WTC11 (cell line): ENCODE measurements at places on chromosomes 3 and 15. TPM values are rescaled to one million over a fixed set of nuclear protein-coding genes. Genes with fewer than 3 reads are reported as not detected.

The GPR87 gene
- 0.16 TPM in 1 of 3 replicates, not detected in the others for total RNA-seq

The CD86 gene
- 0.25 to 0.61 TPM (median 0.30 TPM) in 3 replicates for total RNA-seq

The FBN1 gene
- 3.3 to 5.2 TPM (median 3.7 TPM) in 3 replicates for total RNA-seq

The VPS13C gene
- total RNA-seq: 20.9 to 23.5 TPM (median 21.6 TPM) in 3 replicates

The DUOXA1 gene
- total RNA-seq: 0.09 to 0.62 TPM (median 0.50 TPM) in 3 replicates

The ASB14 gene
- not detected in 3 replicates for total RNA-seq

The CASR gene
- total RNA-seq: 0.16 to 0.24 TPM (median 0.21 TPM) in 3 replicates

The LOXL1 gene
- total RNA-seq: 10.6 to 14.4 TPM (median 12.3 TPM) in 3 replicates

The PFKFB4 gene
- total RNA-seq: 18.0 to 26.8 TPM (median 26.7 TPM) in 3 replicates

The RAB5A gene
- 81.8 to 97.1 TPM (median 84.8 TPM) in 3 replicates for total RNA-seq

The DAZL gene
- 3.3 to 4.3 TPM (median 3.9 TPM) in 3 replicates for total RNA-seq

The PRR20G gene
- total RNA-seq: 0.18 TPM in 1 of 3 replicates, not detected in the others

The STARD5 gene
- 6.3 to 7.2 TPM (median 6.8 TPM) in 3 replicates for total RNA-seq

The CCR8 gene
- 0.33 TPM in 1 of 3 replicates, not detected in the others for total RNA-seq

- no peak for DNase-seq
- no peak overlapping the region for H3K27ac ChIP-seq
- H3K36me3 ChIP-seq: no peaks in the 10 kb centered on the region
- no peaks in the 10 kb centered on the region for H3K27me3 ChIP-seq
- H3K4me3 ChIP-seq: no peak overlapping the region
- H3K4me1 ChIP-seq: peaks cover 6% of the 10 kb centered on the region; the same call in 1 of the 2 replicates
Measured at GRCh38 chr3:34727700-34728099, 911.6 kb upstream of the ARPP21 start.

GRCh38 chr15:43748376-43748775 is 2.1 kb downstream of the PDIA3 start:
- peaks cover 27% of the 10 kb centered on the region for H3K36me3 ChIP-seq
- H3K4me1 ChIP-seq: peaks cover 33% of the 10 kb centered on the region
- no peaks in the 10 kb centered on the region for H3K27me3 ChIP-seq
- no peak for DNase-seq
- H3K4me3 ChIP-seq: peak overlapping the region; percentile 96

DNA sequence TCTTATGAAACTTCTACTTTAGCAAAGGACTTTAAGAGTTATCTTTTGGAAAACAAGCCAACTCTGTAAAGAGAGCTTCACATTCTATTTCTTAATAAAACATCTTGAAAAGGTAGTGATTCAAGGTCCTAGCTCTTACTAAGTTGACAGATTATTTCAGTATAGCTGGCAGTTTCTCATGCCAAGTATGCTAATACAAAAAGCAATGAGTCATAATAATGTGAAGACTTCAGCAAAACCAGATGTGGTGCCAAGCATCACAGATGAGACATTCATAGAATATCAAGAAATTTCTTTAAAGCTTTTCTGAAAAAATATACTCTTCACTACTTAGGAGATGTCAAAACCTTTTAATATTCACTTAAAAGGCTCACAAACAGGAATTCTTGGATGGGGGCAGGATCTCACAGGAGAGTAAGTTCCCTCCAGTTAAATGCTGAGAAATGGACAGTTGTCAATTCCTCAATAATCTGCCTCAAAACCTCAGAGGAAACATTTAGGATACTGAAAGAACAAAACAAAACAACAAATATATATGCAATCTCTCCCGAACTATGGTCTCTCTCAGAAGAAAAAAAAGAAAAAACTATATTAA is 45.6 kb downstream of the DCBLD2 start:
- no peaks in the 10 kb centered on the region; the same call in 1 of the 2 replicates for H3K27me3 ChIP-seq
- peaks cover 7% of the 10 kb centered on the region for H3K4me1 ChIP-seq
- H3K36me3 ChIP-seq: peaks cover 45% of the 10 kb centered on the region
- DNase-seq: no peak

DNA sequence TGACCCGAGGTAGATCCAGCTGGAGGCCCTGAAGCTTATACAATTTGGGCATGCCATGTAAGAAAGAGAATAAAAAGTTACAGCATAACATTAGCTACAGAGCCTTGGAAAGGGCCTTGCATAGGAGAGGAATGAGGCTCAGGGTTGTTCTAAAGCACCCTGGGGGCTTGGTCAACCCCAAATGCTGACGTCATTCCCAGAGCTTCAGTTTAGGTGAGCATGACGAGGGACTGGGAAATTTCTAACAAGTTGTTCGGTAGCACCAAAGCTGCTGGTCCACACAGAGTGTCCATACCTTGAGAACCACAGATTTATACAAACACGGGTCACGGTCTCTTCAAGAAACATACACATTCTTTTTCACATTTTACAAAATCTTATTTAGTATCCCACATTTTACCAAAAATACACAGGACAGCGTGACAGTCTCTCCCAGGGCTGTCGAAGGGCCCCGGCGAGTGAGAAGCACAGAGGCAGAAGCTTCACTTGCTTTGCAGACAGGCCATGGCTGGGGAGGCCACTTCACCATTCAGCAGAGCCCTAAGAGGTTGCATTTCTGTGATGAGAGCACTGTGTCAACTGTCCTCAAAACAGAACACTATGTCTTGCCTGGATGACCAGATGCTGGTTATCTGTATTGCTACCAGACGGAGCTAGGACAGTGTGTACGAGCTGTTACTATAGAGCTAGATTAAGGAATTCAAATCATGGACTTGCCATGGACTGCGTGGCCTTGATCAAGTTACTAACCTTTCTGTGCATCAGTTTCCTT is 68.2 kb upstream of the ARRDC4 start:
- no peak overlapping the region for H3K4me3 ChIP-seq
- no peak for DNase-seq
- H3K27ac ChIP-seq: no peak overlapping the region
- no peaks in the 10 kb centered on the region for H3K36me3 ChIP-seq
- no peaks in the 10 kb centered on the region for H3K4me1 ChIP-seq

DNA sequence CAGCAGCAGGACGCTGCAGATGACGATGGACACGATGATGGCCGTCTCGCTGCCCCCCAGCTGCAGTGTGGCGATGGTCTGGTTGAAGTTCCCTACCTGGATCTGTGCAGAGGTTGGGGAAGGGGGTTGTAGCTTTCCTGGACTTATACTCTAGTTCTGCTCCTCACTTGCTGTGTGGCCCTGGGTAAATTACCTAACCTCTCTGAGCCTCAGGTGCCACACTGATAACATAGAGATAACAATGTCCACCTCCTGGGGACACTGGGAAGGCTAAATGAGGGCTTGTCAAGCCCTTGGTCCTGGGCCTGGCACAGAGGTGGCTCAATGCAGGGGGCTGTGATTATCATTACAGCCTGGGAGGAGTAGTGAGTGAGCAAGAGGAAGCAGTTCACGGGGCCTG is 26.9 kb downstream of the H1-8 start:
- H3K4me1 ChIP-seq: peaks cover 6% of the 10 kb centered on the region
- DNase-seq: no peak
- H3K4me3 ChIP-seq: no peak overlapping the region
- H3K27me3 ChIP-seq: no peaks in the 10 kb centered on the region

DNA sequence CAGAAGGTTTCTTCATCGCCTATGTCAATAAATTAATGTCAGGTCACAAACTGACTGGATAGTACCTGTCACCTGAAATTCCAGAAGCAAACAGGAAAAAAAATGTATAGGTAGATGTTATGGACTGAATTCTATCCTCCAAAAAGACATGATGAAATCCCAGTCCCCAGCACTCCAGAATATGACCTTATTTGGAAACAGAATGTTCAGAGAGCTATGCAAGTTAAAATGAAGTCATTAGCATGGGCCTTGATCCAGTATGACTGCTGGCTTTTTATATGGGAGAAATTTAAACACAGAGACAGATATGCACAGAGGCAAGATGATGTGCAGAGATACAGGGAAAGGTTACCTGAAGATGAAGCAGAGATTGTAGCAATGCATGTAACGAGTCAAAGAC is 953.4 kb downstream of the ZPLD1 start:
- 0 out of 2 replicates have a peak, but pooled peaks cover 4% of the 10 kb centered on the region for H3K4me1 ChIP-seq
- no peak overlapping the region for H3K27ac ChIP-seq
- H3K4me3 ChIP-seq: no peak overlapping the region
- H3K36me3 ChIP-seq: no peaks in the 10 kb centered on the region

GRCh38 chr15:56320316-56320715 is 44.9 kb upstream of the TEX9 start:
- no peak overlapping the region for H3K27ac ChIP-seq
- peaks cover 17% of the 10 kb centered on the region for H3K36me3 ChIP-seq
- H3K4me1 ChIP-seq: peaks cover 15% of the 10 kb centered on the region
- no peaks in the 10 kb centered on the region; the same call in 1 of the 2 replicates for H3K27me3 ChIP-seq
- no peak for DNase-seq
- no peak overlapping the region for H3K4me3 ChIP-seq

GRCh38 chr3:133706033-133706432 is 40.2 kb upstream of the TF start:
- no peaks in the 10 kb centered on the region for H3K4me1 ChIP-seq
- H3K4me3 ChIP-seq: no peak overlapping the region
- H3K36me3 ChIP-seq: no peaks in the 10 kb centered on the region
- DNase-seq: no peak
- peaks cover 4% of the 10 kb centered on the region for H3K27me3 ChIP-seq

DNA sequence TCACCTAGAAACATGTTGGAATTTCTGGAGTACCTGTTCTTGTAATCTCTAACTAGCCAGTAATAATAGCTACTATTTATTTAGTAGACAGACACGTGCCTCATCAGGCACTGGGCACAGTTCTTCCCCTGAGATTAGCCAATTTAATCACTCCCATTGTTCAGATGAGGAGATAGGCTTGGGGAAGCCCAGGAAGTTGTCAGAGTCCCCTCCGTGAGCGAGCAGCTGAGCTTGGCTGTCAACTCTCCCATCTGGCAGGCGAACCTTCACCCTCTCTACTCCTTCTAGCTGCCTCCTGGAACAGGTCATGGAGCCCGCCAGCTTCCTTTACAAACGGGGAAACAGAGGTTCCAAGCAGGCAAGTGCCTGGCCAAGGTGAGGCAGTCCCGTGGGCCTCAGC is 31.1 kb upstream of the FGD5 start:
- DNase-seq: no peak
- no peak overlapping the region for H3K27ac ChIP-seq
- no peak overlapping the region for H3K4me3 ChIP-seq

DNA sequence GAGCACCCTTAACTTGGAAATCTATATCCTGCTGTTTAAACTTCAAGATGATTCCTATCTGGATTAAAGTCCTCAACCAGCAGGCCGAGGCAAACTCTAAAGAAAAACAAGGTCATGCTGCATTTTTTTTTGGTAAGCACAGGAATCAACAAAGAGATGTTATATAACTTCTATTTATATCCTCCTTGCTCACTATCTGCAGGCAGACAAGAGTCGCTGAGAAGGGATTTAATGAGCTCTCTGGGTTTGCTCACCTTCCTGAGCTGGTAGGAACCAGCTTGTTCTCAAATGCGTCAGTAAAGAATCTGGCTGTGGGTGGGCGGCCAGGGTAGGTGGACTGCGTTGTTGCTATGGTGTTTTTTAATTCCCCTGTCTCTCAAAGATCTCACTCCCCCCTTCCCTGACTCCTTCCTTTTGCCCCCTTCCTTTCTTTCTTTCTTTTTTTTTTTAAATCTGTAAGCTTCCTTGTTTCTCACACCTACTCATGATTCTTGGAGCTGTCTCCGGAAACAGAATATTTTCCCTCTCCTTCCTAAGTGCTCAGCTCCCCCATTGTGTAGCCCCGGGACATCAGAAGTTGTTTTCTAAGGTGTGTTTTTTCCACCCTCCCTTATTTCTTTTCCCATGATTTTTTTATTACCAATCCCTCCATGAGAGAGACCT is 228.8 kb upstream of the BHLHE40 start:
- no peaks in the 10 kb centered on the region for H3K27me3 ChIP-seq
- no peak overlapping the region for H3K4me3 ChIP-seq
- no peak for DNase-seq
- peaks cover 20% of the 10 kb centered on the region for H3K4me1 ChIP-seq
- H3K27ac ChIP-seq: no peak overlapping the region; the same call in 1 of the 2 replicates
- H3K36me3 ChIP-seq: no peaks in the 10 kb centered on the region

DNA sequence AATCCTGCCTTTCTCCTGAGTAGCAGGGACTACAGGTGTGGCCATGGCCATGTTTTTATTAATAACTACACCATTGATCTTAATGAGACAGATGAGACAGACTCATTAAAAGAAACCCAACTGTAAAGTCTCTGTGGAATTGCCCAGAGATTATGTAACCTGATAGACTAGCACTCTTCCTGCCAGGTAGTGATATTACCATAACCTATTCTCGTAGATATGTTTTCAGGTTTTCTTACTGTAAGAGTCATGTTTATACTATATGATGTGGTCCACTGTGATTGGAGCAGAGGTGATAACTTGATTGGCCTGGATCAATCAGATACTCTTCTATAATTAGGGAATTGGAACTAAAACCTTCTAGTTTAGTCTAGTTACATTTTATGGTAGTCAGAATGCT is 93.7 kb downstream of the NFKBIZ start:
- DNase-seq: no peak
- no peak overlapping the region for H3K27ac ChIP-seq
- no peaks in the 10 kb centered on the region for H3K27me3 ChIP-seq
- H3K36me3 ChIP-seq: no peaks in the 10 kb centered on the region
- H3K4me3 ChIP-seq: no peak overlapping the region

DNA sequence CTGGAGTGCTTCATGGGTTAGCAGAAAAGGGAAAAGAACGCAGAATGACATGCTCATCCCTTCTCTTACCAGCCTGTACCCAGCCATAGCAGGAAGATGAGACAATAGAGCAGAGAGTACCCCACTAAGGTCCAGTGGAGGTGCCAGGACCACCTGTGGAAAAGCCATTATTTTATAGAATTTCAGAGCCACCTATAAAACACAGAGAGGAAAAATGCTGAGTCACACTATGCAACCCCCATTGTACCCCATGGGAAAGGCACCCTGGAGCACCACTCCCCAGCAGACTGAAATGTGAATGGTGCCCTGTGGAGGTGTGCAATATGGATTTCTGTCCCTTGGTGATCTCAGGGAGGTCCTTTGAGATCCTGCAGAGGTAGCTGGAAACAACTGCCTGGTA is 97.2 kb downstream of the HES1 start:
- H3K27ac ChIP-seq: no peak overlapping the region
- H3K27me3 ChIP-seq: no peaks in the 10 kb centered on the region
- H3K4me3 ChIP-seq: no peak overlapping the region
- H3K36me3 ChIP-seq: no peaks in the 10 kb centered on the region
- no peak for DNase-seq
- H3K4me1 ChIP-seq: peaks cover 15% of the 10 kb centered on the region

GRCh38 chr3:49721896-49722781 is 1.6 kb downstream of the GMPPB start:
- peak overlapping the region; percentile 91 for H3K4me3 ChIP-seq
- peaks cover 16% of the 10 kb centered on the region for H3K4me1 ChIP-seq
- H3K36me3 ChIP-seq: peaks cover 12% of the 10 kb centered on the region
- DNase-seq: no peak
- no peak overlapping the region for H3K27ac ChIP-seq

DNA sequence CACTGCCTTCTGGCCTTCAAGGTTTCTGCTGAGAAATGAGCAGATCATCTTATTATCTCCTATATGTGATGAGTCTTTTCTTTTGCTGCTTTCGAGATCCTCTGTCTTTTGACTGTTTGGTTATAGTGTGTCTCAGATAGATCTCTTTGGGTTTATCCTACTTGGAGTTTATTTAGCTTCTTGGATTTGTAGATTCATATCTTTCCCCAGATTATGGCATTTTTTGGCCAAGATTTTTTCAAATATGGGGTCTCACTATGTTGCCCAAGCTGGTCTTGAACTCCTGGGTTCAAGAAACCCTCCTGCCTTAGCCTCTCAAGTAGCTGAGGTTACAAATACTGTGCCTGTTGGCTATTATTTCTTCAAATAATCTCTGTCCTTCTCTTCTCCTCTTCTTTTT is 150.3 kb downstream of the PDE8A start:
- no peak overlapping the region for H3K4me3 ChIP-seq
- H3K27ac ChIP-seq: no peak overlapping the region
- no peaks in the 10 kb centered on the region for H3K27me3 ChIP-seq

GRCh38 chr3:182710557-182711157 is 82.6 kb upstream of the ATP11B start:
- no peaks in the 10 kb centered on the region for H3K27me3 ChIP-seq
- no peak for DNase-seq
- no peaks in the 10 kb centered on the region for H3K4me1 ChIP-seq
- no peak overlapping the region for H3K27ac ChIP-seq
- no peaks in the 10 kb centered on the region for H3K36me3 ChIP-seq
- no peak overlapping the region for H3K4me3 ChIP-seq
